ENCODE measurements at places on chromosomes 12 and 14.
A peak's percentile ranks its signal among the peaks of the same experiment; 100 is the strongest.

DNA sequence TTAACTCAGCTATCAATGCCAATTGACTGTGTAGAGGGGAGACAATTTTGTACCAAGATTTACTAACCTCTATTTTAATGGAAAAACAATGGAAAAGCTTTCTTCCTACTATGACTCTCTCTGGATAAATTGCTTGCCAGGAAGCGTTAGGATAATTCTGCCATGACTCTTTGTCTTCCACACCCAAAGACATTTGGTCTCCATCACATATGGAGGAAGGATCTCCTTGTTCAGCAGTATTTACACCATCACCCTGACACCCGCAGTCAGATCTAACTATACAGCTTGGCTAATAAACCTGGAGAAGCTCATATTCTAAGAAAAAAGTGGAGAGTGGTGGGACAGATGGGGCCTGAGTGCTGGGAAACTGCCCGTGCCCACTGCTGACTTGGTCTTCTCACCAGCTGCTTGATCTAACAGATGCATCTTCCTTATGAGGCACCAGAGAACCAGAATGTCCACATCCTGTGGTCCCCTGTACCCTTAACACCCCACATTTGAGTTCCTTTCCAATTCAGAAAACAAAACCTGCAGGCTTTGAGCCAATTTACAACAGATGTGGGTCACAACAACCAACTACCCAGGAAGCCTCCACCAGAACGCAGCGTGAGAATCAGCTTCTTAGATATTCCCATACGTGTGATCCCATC is 154.0 kb downstream of the DAD1 start:
- DNase-seq: no peak

DNA sequence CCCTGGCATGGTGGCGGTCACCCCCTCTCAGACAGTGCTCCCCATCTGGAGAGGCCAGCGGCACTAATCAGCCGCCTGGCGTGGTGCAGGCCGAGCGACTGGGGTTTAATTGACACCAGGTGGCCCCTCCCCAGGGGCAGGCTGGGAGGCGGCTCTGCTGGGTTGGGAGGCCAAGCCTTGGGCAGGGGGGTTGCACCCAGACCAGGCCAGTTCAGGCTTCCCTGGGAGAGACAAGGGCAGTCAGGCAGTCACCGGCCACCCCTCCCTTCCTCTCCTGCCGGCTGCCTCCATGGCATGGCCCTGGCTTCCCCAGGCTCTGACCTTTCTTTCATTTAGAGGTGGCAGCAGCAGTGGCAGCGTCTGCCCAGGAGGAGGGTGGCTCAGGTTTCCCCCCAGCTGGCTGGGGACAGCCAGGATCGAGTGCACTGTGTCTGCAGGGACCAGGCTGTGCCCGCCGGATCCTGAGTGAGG is 78.1 kb upstream of the NOS1 start:
- DNase-seq: no peak

DNA sequence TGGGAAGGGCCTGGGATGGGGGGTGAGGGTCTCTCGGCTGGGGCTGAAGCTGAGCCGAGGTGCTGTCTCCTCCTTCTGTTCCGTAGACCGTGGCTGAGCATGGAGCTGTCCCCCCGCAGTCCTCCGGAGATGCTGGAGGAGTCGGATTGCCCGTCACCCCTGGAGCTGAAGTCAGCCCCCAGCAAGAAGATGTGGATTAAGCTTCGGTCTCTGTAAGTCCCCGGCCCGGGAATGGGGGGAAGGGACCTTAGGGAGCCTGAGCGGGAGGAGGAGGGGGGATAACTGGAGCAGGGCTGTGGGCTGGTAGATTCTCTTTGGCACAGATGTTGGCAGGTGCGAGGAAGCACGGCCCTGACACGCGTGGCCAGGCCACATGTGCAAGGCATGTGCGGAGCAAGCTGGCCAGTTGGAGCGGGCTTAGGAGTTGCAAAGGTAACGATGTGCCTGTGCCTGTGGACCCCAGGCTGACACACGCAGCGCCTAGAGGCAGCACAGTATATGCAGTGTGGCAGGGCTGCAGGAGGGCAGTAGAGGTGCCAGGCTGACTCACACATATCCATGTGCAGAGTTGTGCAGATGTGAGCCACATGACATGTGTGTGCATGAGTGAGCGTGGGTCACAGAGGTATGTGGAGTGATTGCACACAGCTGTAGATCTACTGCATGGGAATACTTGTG is 512 bp downstream of the PDE1B start:
- DNase-seq: no peak

- no peak for DNase-seq
Observed at GRCh38 chr12:81170072-81170471, 92.2 kb downstream of the ACSS3 start.

GRCh38 chr14:97283005-97283403 is 485.8 kb downstream of the VRK1 start:
- DNase-seq: no peak

- DNase-seq: no peak
Observed at GRCh38 chr12:27707216-27707615, 3.4 kb upstream of the MRPS35 start.

- no peak for DNase-seq
Observed at GRCh38 chr14:20262642-20263128, 23.6 kb downstream of the OR11H4 start.

DNA sequence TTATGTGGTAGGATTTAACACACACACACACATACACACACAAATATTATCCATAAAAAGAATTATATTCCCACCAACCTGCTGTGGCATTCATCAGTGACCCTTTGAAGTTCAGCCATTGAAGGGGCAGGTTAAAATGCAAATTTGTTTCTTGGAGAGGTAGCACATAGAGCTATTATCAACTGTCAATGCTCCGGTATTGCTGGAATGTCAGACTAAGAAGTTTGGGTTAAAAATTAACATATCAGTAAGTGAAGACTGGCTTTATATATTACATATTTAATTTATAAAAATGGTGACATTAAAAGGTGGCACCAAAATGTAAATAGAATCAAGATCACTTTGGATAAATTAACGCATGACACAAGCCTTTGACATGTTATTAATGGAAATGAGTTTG is 207.3 kb downstream of the DAD1 start:
- no peak for DNase-seq

DNA sequence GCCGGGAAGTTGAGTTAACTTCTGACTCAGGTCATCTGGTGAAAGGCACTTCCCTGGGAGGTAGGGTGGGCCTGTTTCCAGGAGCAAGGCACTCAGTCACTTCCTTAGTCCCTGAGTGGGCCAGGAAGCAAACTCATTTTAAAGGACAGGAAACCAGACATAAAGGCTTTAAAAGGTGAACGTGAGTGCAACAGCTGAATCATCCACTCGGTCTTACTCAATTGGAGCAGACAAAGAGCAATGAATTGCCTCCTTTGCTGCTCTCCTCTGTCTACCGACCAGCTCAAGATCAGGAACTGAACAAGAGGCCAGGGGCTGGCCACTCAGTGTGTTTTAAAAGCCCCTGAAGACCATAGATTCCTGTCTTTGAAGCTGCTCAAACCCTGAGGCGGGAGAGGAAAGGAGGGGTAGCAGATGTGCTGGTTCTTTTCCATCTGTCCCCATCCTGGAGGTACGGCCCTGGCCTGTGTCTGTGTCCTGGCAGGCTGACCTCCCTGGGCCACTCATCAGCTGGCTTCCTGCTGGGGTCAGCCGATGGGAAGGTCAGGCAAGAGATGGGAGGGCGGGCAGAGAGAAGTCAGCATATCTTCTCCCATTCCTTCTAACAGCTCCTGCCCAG is 148.9 kb downstream of the PPM1H start:
- peak; percentile 45 for DNase-seq

- no peak for DNase-seq
Observed at GRCh38 chr12:112514926-112515642, 96.3 kb downstream of the PTPN11 start.

- no peak for DNase-seq
Observed at GRCh38 chr12:80044694-80045046, 54.7 kb upstream of the OTOGL start.
